Stimulated activated CD4-positive, alpha-beta T cell treated with anti-CD3 and anti-CD28 coated beads, Interleukin-12 subunit alpha, Interleukin-12 subunit beta, amount 100 ng/mL, for 24 hours (primary cell): ENCODE measurements at places on chromosomes 3 and 15.

GRCh38 chr3:8380904-8381704 is 120.5 kb upstream of the LMCD1 start:
- DNase-seq = no peak

DNA sequence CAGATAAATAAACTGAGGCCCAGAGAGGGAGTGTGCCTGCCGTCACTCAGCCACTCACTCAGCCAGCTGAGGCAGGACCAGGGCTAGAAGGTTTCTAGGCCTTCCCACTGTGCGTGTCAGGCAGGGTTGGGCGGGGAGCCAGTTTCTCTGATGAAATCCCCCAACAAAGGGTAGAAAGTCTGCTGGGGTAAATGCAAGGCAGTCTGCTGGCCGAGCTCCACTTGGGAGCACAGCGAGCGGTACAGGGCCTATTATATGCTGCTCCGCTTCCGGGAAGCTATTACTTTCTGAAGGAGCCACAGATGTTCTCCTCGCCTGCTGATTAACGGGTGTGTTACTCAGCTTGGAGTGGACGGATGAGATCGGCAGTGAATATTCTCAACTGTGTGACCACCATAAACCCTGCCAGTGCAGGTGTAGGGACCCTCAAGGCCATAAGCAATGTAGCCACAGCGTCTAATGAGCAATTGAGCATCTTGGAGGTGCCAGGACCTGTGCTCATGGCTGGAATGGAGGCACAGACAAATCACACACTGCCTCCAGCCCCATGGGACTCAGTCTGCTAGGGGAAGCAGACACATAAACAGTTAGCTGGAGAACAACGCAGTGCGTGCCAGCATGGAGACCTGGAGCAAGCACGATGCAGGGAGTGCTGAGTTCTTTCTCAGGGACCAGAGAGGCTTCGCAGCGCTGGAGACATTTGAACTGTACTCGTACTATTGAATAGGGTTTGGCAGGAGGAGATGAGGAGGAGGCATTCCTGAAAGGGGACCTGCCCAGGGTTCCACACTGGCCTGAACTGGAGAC is 42.1 kb downstream of the CORO2B start:
- DNase-seq = no peak

DNA sequence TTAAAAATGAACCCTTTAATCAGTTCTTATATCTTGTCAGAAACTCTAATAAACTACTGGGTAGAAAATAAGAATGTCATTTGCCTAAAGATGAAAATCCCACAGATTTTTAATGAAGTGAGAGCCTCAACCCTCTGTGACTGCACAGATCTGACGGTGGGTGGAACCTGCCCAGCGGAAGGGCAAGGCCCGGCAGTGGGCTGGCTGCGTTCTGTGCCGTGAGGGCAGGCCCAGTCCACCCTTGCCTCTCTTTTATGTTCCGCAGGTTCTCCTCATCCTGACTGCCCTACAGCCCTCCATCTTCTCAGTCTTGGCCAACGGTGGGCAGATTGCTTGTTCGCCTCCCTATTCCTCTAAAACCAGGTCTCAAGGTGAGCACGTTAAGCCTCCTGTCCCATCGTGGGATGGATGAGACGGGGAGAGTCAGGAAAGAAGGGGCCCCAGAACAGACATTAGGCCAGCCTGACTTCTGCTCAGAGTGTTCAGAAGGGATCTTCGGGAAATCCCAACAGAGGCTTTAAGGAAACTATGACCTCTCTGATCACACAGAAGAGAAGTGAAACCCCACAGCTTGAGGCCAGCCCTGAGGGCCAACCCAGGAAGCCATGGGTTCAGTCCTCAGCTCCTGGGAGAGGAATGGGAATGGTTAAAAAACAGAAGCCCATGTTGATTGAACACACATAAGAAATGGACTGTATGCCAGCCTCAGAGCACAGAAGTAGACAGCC is 16.0 kb downstream of the SLC51A start:
- DNase-seq = no peak

DNA sequence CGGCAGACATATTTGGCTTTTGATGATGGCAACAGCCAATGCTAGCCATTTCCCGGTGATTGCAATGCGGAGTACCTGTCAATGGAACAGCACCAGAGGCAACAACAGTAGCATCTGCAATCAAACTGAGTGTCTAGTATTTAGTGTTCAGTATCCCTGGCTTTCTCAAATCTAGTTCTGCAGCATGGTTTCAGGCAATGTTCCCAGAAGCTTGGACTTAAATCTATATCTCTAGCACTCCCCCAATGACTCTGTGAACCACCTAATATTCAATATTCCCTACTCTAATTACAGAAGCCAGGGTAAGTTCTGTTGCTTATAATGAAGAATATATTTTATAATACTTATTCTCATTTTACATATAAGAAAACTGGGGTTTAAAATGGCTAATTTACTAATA is 48.2 kb downstream of the TBL1XR1 start:
- DNase-seq = no peak

DNA sequence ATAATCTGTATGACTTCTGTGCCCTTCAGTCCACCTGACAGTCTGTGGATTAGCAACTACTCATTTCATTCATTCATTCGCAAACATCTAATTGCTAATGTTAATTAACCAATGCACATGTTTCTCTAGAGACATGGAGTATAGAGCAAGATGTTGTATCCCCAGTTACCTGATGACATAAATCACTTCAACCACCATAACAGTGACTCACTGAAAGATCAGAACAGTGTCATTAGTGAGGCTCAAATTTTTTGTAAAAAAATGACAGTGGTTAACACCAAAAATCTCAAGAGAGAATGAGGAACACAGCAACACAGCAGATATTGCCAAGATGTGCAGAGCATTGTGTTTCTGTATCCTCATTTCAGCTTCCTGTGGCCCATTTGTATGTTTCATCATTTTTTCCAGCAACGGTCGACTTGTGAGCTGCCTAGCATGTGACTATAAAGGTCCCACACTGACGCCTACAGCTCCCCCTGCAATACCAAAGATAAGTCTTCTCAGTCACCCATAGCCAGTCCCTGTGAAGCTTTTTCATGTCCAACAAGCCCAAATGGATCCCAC is 3.7 kb upstream of the PLD1 start:
- DNase-seq = peak; percentile 7

- DNase-seq = no peak
These were observed 194.4 kb downstream of the MEIS2 start for GRCh38 chr15:36905908-36906307.

DNA sequence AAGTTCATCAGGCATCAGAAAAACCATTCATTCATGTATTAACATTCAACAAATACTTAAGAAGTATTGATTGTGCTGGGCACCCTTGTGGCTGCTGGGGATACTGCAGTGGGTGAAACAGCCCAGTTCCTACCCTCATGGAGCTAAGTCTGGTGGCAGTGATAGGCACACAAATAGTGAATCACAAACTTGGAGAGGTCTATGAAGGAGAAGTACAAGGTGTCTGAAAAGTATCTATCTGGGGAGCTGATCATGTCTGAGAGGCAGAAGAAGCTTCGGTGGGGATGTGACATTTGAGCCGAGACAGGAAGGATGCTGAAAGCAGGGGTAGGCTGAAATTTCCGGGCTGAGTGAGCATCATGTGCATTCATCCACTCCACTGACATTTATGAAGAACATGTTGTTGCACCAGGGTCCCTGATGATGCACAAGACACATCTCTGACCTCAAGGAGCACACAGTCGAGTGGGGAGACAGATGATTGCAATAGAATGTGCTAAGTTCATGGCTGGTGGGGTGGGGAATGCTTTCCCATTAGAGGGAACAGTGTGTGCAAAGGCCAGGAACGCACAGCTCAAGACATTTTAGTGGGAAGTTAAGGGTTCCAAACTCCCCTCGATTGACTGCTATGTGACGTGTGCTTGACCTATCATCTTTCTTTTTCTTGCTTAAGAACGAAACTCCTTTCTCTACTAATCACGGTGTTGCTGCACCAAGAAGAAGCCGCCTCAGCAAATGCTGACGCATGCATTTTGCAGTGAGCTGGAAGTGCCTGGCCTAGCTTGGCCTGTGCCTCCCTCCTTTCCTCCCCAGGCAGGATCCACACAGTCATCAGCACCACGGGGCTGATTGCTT is 309.1 kb upstream of the ICE2 start:
- no peak for DNase-seq

DNA sequence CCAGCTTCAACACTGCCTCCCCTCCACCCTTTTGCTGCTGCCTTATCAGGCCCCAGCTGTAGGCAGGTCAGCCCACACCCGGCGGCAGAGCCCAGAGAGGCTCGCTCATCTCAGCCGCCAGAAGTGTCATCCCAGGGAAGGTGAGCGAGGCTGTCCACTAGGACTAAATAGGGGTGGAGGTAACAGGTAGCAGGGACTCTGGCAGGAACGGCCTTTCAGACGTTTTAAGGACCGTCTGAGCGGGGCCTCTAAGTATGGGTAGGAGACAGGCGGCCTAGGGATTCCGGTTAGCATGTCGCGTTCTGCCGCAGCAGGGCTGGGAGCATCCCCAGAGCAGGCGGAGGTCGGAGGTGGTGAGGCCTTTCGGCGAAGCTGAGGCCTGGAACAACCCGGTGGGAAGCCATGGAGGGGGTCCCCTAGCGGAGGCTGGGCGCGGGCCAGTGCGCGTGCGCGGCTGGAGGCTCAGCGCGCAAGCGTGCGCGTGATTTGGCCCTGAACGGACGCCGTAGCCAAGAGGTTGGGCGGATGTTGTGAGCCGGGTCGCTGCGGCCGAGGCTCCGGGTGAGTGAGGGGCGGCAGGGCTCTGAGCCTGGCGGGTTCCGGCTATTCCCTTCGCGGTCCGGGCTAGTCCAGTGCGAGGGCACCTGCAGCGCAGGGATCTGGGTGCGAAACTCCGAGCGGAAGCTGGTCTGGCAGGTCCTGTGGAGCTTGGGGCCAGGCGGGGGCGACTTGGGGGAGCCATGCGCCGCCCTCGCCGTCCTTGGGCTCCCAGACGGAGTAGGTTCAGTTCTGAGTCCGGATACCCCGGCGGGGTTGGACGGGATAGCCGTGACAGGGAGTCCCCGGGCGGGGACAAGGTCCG is at the start of the genes MST1 and RNF123:
TSS of gene MST1 (minus strand) at position 429 of the 862 bp plus-strand sequence. CDS start 783 bp downstream, outside the sequence.
TSS of gene RNF123 (plus strand) at position 512 of the 862 bp plus-strand sequence. CDS start 1,609 bp downstream, outside the sequence.
- peak; percentile 87 for DNase-seq

GRCh38 chr3:182585532-182586150 is 207.7 kb upstream of the ATP11B start:
- DNase-seq = no peak

DNA sequence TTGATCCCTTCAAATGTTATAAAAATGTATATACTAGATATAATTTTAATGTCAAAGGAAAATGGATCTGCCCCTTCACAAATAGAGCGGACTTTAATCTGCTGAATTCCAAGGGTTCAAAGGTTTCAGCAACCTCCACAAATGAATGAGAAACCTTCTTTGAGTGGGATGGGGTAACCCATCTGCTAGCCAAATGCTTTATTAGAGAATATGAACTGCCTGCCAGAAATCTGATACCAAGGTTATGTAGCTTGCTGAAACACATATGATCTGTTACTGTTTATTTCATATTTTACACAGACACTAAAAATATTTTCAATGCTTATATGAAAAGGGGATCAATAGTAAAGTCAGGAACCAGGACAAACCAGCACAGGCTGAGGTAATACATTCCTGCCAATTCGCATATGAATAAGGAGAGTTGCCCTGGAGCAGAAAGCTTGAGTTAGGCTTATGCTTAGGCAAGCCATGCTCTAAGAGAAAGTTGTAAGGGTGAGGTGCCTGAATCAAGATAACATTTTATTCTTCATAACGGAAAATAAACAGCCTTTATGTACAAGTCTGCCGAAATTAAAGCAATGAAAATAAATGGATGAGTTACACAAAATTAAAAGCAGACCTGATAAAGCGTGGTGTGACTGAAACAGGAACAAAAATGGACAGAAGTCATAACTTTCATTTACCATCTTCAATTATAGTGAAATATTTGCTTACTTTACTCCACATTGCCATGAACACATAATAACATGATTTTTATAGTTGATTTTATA is 26.5 kb downstream of the PLOD2 start:
- DNase-seq = no peak

DNA sequence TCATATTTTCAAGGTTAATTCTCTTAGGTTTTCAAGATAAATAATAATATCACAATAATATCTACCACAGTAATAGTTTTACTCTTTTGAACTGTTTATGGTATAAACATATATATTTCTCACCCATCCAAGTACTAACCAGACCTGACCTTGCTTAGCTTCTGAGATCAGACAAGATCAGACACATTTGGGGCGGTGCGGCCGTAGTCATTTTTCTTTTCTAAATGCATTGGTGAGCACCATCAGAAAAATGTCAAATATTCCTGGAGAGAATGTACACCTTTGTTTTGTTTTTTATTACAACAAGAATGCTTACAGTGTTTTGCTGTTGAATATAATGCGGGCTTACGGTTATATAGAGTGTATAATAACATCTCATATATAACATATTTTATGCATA is 267.8 kb downstream of the ADAMTS17 start:
- DNase-seq = no peak

DNA sequence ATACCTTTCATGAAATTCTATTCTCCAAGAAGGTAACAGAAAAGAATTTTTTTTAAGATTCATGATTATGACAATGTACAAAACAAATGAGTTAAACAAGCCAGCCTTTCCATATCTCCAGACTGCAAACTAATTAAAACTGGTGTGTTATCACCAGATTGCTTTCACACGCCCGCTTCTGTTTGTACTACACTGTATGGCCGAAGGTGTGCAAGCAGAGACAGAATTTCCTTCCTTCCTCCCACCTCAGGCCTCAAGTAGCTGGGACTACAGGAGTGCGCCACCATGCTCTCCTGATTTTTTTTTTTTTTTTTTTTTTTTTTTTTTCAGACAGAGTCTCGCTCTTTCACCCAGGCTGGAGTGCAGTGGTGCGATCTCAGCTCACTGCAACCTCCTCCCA is 400.4 kb downstream of the MAGI1 start:
- DNase-seq = no peak

DNA sequence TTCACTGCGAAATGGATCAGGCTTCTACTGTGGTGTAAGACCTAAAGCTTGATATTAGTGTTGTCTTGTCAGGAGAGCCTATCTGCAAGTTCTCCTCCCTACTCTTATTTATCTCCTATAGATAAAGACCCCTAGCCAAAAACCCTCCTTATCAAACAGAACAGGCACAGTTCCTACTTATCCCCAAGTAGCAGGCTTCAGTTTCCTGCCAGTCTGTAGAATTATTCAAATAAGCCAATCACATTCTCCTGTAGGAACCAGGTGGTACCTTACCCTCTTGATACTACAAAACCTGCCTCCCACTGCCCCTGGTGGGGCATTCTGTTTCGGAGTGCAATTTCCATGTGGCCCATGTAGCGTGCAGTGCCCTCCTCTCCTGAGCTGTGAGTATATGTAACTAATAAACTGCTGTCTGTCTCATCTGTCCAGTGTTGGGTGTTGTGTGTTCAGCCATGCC is 28.7 kb downstream of the HDGFL3 start:
- no peak for DNase-seq

DNA sequence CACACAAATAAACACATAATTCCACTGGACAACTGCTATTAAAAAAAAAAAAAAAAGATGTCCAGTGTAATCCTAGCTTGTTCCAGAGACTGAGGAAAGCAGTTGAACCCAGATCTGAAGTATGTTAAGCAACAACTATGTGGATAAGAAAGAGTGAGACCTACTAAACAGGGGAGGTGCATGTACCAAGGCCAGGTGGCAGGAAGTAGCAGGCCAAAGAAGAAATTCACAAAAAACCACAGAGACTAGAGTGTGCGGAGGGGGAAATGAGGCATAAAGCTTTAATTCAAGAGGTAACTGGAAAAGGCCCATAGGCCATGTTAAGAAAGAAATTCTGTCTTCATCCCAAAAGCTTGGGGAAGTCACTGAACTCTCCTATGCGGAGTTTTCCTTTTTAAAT is 490.0 kb downstream of the NAALADL2 start:
- DNase-seq = no peak
